ENCODE measurements at places on chromosomes 2 and 18. TPM values are rescaled to one million over a fixed set of nuclear protein-coding genes. Genes with fewer than 3 reads are reported as not detected.

Gene KCNG3
- not detected for total RNA-seq

DNA sequence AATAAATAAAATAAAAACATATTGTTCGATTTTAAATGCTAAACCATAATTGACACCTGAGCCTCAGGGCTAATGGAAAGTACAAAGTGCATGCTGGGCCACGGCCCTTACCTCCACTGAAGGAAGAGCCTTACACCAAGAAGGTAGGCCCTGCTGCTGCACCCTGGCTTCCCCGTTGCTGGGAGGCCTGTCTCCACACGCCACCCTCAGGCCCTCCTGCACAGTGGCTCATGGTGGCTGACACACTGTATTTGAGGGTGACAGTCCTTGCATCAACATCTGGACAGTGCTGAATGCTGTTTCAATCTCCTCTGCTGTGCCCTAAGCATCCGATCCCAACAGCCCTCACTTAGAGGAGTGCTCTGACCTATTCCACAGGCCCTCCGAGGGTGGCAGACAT is 39.3 kb upstream of the EDAR start:
- DNase-seq = no peak

DNA sequence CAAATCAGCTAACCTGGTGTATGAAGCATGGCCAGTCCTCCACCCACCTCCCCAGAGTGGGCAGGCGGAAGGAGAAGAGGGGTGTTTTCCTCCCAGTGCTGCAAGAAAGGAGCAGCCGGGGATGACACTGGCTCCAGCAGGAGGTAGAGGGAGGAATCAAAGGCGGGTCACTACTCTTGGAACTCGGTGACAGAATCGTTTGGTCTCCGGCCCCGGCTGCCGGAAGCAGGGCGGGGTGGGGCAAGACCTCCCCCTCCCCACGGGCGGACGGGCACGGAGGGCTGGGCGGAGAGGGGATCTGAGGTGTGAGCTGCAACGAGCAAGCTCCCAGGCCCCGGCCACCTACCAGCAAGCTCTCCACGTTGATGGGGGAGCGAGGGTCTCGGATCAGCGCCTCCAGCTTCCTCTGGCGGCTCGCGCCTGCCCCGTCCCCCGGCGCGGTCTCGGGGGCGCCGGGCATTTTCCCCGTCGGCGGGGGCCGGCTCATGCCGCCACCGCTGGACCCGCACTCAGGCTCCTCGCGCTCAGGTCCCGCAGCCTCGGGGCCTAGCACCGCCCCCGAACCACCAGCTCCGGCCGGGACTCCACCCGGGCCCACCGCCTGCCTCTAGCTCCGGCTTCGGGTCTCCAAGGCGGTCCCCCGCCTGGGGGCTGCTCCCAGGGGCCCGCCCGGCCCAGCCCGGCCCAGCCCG is 640 bp downstream of the ROCK2 start:
- DNase-seq = peak; percentile 87

Gene RASGRP3
- 10.9 TPM for total RNA-seq

DNA sequence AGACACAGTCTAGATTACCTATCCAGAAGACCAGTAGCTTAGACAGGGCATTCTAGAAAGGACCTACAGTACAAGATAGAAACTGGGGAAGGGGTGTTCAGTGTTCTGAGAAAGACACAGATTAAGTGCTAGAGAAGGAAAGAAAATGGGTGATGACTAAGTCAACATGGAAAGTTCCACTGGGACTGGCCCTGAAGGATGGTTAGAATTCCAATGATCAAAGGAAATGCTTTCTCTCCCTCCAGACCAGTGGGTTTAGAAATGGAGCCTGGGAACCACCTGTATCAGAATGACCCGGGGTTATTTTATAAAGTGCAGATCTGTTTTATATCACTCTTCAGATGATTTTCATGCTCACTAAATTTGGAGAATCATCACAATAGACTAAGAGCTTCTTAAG is 5.8 kb upstream of the COLEC12 start:
- DNase-seq = no peak

DNA sequence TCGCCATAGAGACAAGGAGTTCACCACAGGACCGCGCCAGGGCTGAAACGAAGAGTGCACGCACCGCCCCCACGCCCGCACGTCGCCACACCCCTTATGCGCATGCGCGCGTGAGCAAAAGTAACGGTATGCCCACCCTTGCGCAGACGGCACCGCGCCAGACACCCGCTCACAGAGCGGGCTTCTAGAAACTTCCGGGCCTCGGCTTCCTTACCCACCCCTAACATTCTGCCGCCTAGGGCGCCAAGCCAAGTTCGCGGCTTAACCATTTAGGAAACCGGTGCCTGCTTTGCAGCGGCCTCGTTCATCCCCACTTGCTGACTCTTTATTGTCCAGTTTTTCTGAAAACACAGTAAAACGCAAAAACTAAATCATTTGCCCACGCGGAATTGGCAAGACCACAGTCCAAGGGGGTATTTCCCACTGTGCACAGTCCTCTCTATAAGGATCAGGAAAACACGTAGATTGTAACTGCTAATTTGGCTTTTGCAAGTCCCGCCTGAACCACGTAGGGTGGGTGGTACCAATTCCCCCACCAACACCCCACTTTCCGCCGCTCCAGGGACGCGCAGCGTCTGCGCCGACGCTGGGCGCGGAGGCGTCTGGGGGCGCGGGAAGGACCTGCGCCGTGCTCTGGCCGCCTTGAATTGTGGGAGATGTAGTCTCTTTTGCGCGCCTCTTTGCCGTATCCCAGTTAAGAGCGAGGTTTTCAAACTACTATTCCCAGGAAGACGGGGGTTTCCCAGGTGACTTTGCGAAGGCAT is at the start of the genes FBXO15 and TIMM21:
Gene FBXO15 (minus strand): TSS at position 56 of the 764 bp plus-strand sequence. CDS start 49 bp downstream, at position 7.
Gene TIMM21 (plus strand): TSS at position 745 of the 764 bp plus-strand sequence. CDS start 286 bp downstream, outside the sequence.
- DNase-seq = peak; percentile 99

DNA sequence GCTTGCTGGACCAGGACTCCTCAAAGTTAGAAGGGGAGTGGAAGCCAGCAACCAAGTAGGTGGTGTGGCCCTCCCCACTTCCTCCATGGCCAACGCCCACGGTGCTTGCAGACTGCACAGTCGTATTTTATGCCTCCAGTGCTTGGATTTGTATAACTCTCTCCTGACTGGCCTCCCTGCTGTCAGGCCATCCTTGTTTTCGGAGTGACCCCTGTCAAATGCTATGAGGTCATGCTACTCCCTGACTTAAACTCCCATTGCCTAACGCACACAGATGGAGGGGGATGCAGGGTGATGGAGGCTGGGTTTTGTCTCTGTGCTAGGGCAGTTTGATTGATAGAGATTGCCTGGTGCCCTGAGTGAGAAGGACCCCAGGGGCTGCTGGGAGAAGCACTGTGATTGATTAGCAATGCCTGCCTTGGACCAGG is 36.1 kb downstream of the GLI2 start:
- no peak for DNase-seq

Gene C1GALT1C1L
- total RNA-seq = 1.4 TPM
